ENCODE measurements at places on chromosomes 2 and 18.

DNA sequence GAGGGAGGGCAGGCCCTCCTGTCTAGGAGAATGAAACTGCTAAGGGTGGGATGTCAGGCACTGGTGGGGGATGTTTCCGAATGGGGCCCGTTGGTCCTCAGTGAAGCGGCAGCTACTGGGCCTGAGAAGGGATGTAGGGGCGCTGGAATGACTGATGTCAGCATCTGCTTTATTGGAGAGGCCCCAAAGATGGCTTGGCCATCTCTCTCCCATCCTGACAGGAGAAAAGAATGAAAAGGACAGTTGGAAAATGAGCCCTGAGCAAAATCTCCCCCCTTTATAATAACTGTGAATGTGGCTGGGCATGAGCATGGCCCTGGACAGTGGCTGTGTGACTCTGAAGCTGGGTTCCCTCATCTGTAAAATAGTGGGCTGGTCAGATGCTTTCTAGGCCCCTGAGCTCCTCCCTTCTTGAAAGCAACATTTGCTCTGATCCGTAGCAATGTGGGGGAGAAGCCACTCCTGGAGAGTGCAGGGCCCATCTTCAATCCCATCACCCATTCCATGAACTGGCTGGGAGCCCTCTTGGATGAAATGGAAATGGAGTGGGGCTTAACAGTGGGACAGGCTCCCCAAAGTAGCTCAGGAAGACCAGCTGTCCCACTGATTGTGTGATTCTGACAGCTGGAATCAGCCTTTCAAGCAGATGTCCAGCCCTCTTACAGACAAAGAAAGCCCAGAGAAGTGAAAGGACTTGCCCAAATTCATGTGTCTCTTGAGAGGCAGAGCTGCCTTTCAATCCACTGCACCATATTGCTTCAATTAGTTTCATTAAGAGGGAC lies 232.7 kb upstream of the SMAD2 start:
- no peak for DNase-seq

DNA sequence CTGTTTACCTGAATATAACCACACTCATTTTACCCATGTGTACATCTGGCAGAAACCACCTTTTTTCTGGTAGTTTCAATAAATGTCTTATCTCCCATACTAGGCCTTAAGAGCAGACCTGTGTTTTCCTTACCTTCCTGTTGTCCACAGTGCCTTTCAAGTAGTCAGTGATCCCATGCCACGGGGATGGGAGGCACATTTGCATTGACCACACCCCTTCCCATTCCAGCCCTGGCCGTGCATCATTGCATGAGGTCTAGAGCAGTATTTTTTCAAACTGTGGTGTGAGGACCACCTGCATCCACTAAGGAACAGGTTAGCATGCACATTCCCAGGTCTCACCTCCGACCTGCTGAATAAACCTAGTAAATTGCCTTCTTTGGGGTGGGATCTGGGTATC lies 165.2 kb upstream of the FOSL2 start:
- no peak for DNase-seq

DNA sequence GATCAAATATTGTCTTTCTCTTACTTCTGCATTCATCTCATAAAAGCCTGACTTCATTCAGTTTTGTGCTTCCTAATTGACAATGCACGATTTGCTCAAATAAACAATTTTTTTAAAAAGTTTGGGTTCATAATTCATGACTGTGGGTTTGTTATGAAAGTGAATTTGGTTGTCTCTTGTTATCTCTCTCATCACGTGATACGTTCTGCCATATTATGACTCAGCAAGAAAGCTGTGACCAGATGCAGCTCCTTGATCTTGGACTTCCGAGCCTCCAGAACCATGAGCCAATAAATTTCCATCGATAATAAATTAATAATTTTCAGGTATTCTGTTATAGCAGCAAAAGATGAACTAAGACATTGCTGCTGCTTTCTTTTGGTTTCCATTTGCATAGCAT lies 156.5 kb upstream of the LRATD1 start:
- no peak for DNase-seq

GRCh38 chr18:41881285-41881684 lies 73.7 kb upstream of the PIK3C3 start:
- DNase-seq, result peak; percentile 65

DNA sequence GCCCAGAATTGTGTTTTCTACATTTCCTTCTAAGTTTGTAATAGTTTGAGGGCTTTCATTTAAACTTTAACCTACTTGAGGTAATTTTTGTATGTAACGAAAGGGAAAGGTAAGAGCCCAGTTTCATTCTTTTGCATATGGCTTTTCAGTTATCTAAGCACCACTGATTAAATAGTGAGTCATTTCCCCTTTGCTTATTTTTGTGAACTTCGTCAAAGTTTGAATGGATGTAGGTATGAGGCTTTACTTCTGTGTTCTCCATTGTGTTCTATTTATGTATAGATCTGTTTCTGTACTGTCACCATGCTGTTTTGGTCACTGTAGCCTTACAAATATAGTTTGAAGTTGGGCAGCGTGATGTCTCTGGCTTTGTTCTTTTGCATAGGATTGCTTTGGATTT lies 944.8 kb upstream of the CNTNAP5 start:
- no peak for DNase-seq

GRCh38 chr2:237449193-237449881 lies 35.4 kb upstream of the COL6A3 start:
- no peak for DNase-seq

DNA sequence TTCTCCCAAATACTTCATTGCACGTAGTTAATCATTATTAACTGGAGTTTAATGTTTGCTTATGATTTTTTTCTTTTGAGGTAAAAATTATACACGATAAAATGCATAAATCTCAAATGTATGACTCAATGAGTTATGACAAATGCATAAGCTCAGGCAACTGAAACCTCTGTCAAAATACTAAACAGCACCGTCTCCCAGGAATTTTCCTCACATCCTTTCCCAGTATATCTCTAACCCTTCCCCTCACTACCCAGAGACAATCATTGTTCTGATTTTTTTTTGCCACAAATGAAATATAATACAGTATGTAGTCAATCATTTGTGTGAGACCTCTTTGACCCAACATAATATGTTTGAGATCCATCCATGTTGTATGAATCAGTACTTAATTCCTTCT lies 606.5 kb downstream of the CPS1 start:
- DNase-seq, result peak; percentile 34

DNA sequence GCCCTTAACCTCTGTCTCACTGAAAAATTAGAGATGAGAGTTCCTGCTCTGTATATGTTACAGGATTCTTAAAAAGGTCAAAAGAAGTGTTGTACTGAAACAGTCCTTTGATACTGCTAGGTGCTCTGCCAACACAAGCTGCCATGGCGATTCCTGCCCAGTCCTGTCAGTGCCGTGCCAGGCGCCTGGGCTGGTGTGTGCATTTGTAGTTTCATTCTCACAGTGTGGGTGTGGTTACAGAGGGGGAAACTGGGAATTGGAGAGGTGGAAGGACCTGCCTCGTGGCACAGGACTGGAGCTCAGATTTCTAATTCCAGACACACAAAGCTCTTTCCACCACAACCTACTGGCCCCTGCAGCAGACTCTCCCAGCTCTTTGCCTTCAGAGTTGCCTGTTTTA lies 122.3 kb upstream of the RAB6C start:
- no peak for DNase-seq

DNA sequence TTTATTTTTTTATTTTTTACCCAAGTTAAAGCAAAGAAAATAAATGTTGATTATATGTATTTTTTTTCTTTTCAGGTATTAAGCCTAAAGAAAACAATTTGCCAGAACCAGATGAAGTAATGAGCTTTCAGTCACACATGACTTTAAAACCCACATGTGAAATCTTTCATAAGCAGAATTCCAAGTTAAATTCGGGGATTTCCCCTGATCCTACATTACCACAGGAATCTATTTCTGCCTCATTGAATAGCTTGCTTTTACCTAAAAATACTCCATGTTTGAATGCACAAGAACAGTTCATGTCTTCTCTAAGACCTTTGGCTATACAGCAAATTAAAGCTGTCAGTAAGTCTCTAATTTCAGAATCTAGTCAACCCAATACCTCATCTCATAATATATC lies 26.6 kb downstream of the GEN1 start:
- no peak for DNase-seq

DNA sequence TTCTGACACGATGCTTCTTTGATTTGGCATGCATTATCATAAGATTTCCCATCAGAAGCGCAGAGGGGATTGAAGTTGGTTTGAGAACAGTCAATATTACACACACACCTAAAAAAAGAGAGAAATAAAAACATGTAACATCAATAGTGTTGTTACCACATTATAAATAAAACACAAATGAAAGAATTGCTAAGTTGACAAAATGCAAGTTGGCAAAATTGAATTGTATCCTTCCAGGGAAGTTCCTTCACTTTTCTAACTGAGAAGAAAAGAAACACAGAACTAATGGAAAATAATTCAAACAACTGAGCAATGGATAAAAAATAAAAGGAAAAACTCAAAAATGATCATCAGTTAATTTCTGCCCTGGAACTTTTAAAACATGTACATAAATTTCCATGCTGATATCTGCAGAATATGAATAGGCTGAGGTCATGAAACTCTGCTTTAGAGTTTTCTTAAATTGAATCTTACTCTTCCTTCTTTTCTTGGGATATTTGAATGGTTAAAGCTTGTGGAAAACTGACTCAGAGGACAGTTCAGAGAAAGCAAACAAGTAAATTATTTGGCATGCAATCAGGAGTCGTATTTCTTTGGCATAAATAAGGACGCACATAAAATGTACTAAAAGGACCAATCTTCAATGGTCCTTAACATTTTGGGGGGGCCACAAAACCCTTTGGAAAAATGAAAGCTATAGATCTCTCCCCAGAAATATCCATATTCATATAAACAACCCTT lies 152.4 kb upstream of the CAVIN2 start:
- DNase-seq, result no peak

- DNase-seq, result no peak
These were observed 582 bp upstream of the ZAP70 start for GRCh38 chr2:97712693-97713295.

DNA sequence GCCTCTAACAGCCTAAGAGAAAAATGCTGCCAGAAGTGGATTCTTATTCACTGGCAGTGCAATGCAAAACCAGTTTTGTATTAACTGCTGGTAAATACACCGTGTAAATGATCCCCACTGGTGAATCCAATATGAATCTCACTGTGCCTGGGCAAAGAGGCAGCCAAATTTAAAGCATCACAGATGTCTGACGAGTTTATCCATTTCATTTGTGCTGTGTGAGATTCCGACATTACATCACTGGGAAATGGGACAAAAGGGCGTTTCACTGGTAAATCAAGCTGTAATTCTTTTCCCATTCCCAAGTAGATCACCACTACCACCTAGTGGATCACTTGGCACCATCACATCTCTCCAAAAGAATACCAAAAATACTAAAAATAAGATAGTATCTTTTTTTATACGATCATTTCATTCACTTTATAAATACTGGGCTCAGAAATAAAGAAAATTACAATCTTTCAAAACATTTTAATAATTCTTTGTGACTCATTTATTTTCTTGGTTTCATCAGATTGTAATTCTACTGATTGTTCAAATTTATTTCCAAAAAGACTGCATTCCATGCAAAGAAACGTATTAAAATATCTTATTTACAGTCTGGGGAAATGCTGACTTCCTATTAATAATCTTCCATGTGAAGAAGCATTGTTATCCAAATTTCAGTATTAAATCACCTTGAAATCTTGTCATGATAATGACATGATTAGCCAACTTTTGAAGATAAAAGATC lies 125.6 kb downstream of the GRB14 start:
- peak; percentile 65 for DNase-seq

DNA sequence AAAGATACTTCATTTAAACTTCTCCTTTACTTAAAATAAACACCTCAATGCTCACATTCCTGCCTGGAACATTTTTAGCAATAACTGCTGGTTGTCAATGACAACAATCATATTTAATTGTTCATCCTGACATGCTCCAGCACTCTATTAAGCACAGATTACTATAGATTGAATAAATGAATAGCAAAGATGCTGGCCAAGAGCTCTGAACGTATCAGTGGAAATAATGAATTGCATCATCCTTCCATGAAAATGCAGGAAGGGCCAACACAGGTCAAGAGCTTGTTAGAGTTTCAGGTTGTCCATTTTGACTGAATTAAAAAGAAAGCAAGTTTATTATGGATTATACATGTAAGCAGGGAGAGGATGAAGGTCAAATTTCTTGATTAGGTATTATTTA lies 994.0 kb downstream of the TSN start:
- DNase-seq, result no peak

- no peak for DNase-seq
These were observed 100.9 kb downstream of the ASAP2 start for GRCh38 chr2:9307535-9307934.

- DNase-seq, result peak; percentile 73
These were observed 115.4 kb downstream of the MCFD2 start for GRCh38 chr2:46800218-46800617.

DNA sequence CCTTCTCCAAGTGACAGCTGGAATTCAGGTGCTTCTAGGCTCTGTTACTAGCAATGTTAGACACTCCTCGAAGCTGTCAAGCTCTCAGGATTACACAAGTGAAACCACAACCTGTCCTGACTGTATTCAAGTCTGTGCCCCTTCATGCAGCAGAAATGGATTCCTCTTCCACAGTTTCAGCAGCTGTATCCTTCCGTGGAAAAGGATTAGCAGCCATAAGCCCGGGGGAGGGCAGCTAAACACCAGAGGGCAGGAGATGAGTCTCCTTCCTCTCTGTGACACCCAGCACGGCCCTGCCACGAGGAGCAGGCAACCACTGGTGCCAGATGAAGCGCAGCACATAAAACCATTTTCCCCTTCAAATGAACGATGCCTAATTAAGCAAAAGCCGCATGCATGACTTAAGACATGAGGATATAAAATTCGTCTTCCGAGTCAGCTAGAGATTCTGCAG lies 1.2 kb downstream of the ST3GAL5 start:
- peak; percentile 64 for DNase-seq

GRCh38 chr2:74037379-74037860 lies 52.7 kb downstream of the TET3 start:
- peak; percentile 59 for DNase-seq

DNA sequence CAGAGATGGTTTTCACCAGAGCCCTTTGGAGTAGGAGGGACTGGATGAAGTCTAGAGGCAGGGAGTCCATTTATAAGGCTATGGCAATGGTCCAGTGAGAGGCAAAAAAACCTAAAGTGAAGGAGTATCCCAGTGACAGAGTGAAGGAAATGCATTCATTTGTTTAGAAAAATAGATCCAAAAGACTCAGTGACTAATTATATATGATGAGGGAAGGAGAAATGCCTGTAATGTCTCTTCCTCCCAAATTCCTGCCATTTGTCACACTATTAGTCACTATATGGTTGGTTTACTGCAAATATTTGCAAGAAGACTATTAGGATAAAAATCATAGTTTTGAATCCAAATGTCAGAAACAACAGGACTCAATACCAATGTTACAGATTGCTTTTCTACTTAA lies 104.2 kb downstream of the ZNF521 start:
- peak; percentile 92 for DNase-seq

Measured in fibroblast of skin of back (primary cell).